ENCODE measurements at places on chromosomes 1 and 21. TPM values are rescaled to one million over a fixed set of nuclear protein-coding genes. Genes with fewer than 3 reads are reported as not detected.
A peak's percentile ranks its signal among the peaks of the same experiment; 100 is the strongest.

ZNF683 gene
- total RNA-seq = not detected

TAL1 gene
- total RNA-seq = not detected

ARHGAP30 gene
- total RNA-seq = not detected

TTC34 gene
- total RNA-seq = 0.31 TPM

CNKSR1 gene
- total RNA-seq = 11.3 TPM

RNF11 gene
- 43.0 TPM for total RNA-seq

- 0 out of 2 replicates have a peak overlapping the region, but pooled peaks have one; percentile 58 for H3K27ac ChIP-seq
- no peak overlapping the region for H3K4me3 ChIP-seq
- H3K27me3 ChIP-seq = no peaks in the 10 kb centered on the region
- H3K36me3 ChIP-seq = peaks cover 34% of the 10 kb centered on the region
Observed at GRCh38 chr21:33901412-33902288, 14.0 kb downstream of the ATP5PO start.

DNA sequence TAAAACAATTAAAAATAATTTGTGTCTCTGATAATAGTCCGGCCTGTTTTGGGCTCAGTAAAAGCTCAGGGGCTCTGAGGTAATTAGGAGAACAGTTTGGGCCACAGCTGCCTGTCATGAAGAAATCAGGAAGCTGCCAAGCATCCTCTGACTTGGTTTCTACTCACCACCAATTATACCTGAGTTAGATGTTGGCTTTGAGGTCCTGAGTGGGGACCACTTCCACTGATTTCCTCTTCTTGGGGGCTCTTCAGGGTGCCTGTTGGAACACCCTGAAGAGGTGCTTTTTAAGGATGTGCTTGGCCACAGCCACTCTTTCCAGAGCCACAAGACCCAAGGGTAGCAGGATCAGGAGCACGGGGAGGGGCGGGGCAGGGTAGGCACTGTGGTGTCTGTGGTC, 10.9 kb downstream of the SLC6A17 start:
- H3K36me3 ChIP-seq = no peaks in the 10 kb centered on the region
- H3K27me3 ChIP-seq = no peaks in the 10 kb centered on the region
- no peak overlapping the region for H3K4me3 ChIP-seq
- no peaks in the 10 kb centered on the region for H3K4me1 ChIP-seq
- DNase-seq = no peak

DNA sequence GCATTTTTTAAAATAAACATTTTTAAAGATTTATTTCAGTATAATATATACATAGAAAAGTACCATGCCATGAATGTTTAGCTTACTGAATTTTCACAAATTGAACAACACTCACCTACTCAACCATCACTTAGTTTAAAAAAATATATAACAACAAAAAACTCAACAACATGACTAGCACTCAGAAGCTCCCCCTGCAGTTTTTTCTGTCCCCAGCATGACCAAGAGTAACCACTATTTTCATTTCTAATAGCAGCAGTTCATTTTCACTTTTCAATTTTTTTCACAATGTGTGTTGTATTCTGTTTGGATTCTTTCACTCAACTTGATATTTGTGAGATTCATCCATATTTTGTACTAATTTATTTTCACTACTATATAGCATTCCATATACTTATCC, 162.3 kb upstream of the POGK start:
- no peaks in the 10 kb centered on the region for H3K27me3 ChIP-seq
- no peak overlapping the region for H3K27ac ChIP-seq
- no peaks in the 10 kb centered on the region for H3K4me1 ChIP-seq
- no peak overlapping the region for H3K4me3 ChIP-seq
- no peaks in the 10 kb centered on the region for H3K36me3 ChIP-seq

DNA sequence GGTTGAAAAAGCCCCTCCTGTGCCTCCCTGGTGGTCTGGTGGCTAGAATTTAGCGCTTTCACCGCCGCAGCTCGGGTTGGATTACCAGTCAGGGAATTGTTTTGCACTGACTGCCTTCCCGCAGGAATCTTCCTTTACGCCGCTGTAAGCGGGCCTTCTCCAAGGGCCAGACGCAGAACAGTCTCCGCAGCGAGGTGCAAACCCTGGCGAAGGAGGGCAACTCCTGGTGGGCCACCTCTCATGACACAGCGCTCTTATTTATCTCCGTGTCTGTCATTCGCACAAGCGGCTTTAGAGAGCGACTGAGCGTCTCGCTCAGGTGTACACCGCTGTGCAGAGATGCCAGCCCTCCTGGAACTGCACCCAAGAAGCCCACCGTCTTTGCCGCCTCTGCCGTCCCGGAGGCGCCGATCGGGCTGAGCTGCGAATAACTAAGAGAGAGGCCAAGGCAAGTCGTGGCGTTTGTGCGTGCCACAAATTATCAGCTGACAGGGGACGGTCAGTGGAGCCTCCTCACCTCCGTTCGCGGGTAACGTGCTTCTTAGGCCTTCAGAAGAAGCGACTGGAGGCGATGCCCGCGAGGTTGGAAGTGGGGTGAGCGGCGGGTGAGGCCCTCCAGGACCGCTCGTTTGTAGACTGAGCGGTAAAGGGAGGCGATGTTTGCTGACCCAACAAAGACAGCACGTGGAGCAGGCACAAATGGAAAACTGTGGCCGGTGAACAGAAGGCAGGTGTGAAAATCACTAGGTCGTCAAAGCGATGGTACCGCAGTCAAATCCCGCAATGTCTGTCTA, 93.5 kb downstream of the PRKAB2 start:
- H3K27me3 ChIP-seq = peaks cover 100% of the 10 kb centered on the region
- H3K27ac ChIP-seq = no peak overlapping the region
- no peaks in the 10 kb centered on the region for H3K36me3 ChIP-seq
- peak overlapping the region; percentile 60 for H3K4me3 ChIP-seq

GRCh38 chr1:234107416-234108021, 203.0 kb downstream of the SLC35F3 start:
- no peaks in the 10 kb centered on the region for H3K4me1 ChIP-seq
- H3K27ac ChIP-seq = no peak overlapping the region
- no peak for DNase-seq
- H3K36me3 ChIP-seq = no peaks in the 10 kb centered on the region
- no peaks in the 10 kb centered on the region for H3K27me3 ChIP-seq
- H3K4me3 ChIP-seq = no peak overlapping the region

DNA sequence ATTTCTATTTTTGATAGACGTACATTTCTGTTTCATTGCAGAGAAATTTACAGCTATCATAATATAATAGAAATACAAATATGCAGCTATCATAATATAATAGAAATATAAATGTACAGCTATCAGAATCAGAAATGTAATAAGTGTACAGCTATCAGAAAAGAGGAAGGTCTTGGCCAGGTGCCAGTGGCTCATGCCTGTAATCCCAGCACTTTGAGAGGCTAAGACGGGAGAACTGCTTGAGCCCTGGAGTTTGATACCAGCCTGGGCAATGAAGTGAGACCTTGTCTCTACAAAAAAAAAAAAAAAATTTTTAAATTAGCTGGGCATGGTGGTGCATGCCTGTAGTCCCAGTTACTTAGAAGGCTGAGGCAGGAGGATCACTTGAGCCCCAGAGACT, 37.9 kb downstream of the PIGM start:
- no peaks in the 10 kb centered on the region for H3K27me3 ChIP-seq
- H3K27ac ChIP-seq = no peak overlapping the region
- no peak for DNase-seq
- H3K4me3 ChIP-seq = no peak overlapping the region
- peaks cover 13% of the 10 kb centered on the region for H3K4me1 ChIP-seq

GRCh38 chr1:107767156-107767582, 197.8 kb downstream of the VAV3 start:
- H3K27ac ChIP-seq = no peak overlapping the region
- H3K27me3 ChIP-seq = no peaks in the 10 kb centered on the region

- no peaks in the 10 kb centered on the region for H3K4me1 ChIP-seq
- no peaks in the 10 kb centered on the region for H3K27me3 ChIP-seq
- no peak for DNase-seq
- no peak overlapping the region for H3K4me3 ChIP-seq
- H3K36me3 ChIP-seq = no peaks in the 10 kb centered on the region
- H3K27ac ChIP-seq = no peak overlapping the region
Observed at GRCh38 chr1:180173952-180174351, 19.3 kb downstream of the QSOX1 start.

GRCh38 chr1:211738691-211739301, 63.4 kb upstream of the NEK2 start:
- H3K27ac ChIP-seq = no peak overlapping the region
- no peak overlapping the region for H3K4me3 ChIP-seq
- no peaks in the 10 kb centered on the region for H3K27me3 ChIP-seq
- no peaks in the 10 kb centered on the region for H3K36me3 ChIP-seq
- DNase-seq = no peak

- no peak for DNase-seq
- no peaks in the 10 kb centered on the region for H3K27me3 ChIP-seq
- H3K4me3 ChIP-seq = no peak overlapping the region
- H3K27ac ChIP-seq = no peak overlapping the region
- H3K36me3 ChIP-seq = no peaks in the 10 kb centered on the region
Observed at GRCh38 chr21:30719401-30719800, 824 bp upstream of the KRTAP21-3 start.

- H3K27me3 ChIP-seq = no peaks in the 10 kb centered on the region
- no peaks in the 10 kb centered on the region for H3K36me3 ChIP-seq
- DNase-seq = no peak
- H3K4me3 ChIP-seq = no peak overlapping the region
- H3K4me1 ChIP-seq = no peaks in the 10 kb centered on the region
Observed at GRCh38 chr1:151393583-151393982, 5.8 kb upstream of the PSMB4 start.

DNA sequence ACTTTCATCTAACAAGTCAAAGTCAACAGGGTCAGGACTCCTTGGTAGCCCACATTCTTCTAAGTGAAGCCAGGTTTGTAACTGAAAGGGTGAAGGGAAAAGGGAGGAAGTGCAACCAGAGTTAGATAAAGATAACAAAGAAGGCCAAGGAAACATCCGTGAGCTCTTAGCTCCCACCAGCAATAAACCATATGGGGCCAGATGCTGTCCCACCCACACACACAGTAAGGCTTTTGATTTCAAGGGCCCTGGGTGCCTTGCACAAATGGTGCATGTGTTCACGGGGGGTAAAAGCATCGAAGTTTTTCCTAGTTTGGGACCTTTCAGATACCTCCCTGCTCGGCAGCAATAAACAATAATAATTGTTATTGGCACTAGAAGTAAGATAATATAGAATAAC, 5.1 kb upstream of the TIAM1 start:
- no peaks in the 10 kb centered on the region for H3K36me3 ChIP-seq
- H3K27me3 ChIP-seq = no peaks in the 10 kb centered on the region
- no peak overlapping the region for H3K27ac ChIP-seq

- peaks cover 31% of the 10 kb centered on the region for H3K4me1 ChIP-seq
- no peak overlapping the region for H3K27ac ChIP-seq
- H3K36me3 ChIP-seq = no peaks in the 10 kb centered on the region
- no peak for DNase-seq
- H3K4me3 ChIP-seq = no peak overlapping the region
Observed at GRCh38 chr21:46604329-46604974, 430 bp downstream of the S100B start.

GRCh38 chr1:235069577-235070563, 58.8 kb downstream of the TOMM20 start:
- no peak overlapping the region for H3K4me3 ChIP-seq
- H3K27ac ChIP-seq = no peak overlapping the region
- no peaks in the 10 kb centered on the region for H3K4me1 ChIP-seq

DNA sequence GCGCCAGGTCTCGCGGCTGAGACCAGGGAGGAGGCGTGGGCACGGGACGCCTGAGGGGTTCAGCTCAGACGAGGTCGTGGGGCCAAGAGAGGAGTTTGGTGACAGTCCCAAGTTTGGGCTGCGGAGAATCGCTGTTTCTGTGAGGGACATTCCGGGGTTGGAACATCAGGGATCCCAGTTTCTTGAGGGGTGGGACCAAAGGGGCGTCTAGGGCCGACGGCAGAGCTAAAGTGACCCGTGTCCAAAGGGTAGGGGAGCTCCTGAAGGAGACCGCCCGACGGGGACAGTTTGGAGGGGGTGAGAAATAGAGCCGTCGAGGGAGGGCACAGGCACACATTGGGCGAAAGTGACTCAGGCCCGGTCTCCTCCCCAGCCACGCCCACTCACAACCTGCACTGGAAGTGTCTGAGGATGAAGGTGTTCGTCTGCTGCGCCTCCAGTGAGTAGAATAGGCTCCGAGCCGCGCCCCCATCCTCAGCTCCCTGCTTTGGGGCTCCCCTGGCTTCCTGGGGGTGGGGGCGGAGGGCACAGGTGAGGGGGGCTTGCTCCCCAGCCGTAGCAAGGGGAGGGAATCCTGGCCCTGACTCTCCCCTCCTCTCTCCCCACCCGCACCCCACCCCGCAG, 7.0 kb downstream of the EFNA3 start:
- peaks cover 24% of the 10 kb centered on the region for H3K4me1 ChIP-seq
- H3K27me3 ChIP-seq = peaks cover 39% of the 10 kb centered on the region
- H3K27ac ChIP-seq = no peak overlapping the region
- H3K36me3 ChIP-seq = no peaks in the 10 kb centered on the region
- DNase-seq = peak; percentile 77

- H3K36me3 ChIP-seq = no peaks in the 10 kb centered on the region
- H3K4me3 ChIP-seq = no peak overlapping the region
- no peaks in the 10 kb centered on the region for H3K4me1 ChIP-seq
Observed at GRCh38 chr1:207006914-207007313, 25.6 kb downstream of the C1orf116 start.

DNA sequence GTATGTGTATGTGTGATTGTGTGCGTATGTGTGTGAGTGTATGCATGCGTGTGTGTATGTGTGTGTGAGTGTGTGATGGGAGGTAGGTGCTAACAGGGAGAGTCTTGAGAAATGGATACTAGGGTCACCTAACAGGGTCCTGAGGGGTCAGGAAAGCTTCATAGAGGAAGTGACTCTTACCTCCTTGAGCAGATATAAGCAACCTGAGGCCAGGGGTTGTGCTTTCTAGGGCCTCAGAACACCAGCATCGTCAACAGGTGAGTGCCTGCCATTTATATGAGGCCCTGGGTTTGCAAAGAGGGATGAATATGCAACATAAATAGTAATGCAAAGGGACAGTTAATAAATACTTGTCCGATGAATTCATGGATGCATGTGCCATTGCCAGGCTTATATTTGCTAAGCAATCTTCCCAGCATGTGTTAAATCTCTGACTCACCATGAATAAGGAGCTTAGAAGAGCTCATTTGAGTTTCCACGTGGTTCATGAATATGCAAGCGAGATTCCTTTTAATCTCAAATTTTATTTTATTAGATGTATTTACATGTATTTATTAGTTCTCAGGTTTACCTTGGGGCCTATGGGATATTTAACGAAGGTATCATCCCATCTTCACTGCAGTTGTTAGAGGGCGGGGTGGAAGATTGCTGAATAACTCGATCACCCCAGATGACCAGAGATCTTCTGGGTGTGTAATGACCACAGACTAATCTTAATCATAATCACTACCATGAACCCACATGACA, 438.3 kb downstream of the CAMTA1 start:
- H3K27me3 ChIP-seq = no peaks in the 10 kb centered on the region
- no peak for DNase-seq
- no peaks in the 10 kb centered on the region for H3K36me3 ChIP-seq
